Stimulated activated CD4-positive, alpha-beta T cell treated with anti-CD3 and anti-CD28 coated beads, Interleukin-4, amount 100 ng/mL, for 4 hours (primary cell): ENCODE measurements at places on chromosomes 1 and 21.
A peak's percentile ranks its signal among the peaks of the same experiment; 100 is the strongest.

- DNase-seq, result no peak
Observed at GRCh38 chr1:205545001-205545919, 40.8 kb downstream of the CDK18 start.

GRCh38 chr1:202272103-202272845, 69.5 kb downstream of the UBE2T start:
- no peak for DNase-seq

- no peak for DNase-seq
Observed at GRCh38 chr1:184010788-184011187, 26.7 kb downstream of the COLGALT2 start.

- no peak for DNase-seq
Observed at GRCh38 chr1:245377854-245378253, 223.1 kb downstream of the KIF26B start.

GRCh38 chr1:156220226-156220625, 7.4 kb downstream of the PMF1 start:
- no peak for DNase-seq

DNA sequence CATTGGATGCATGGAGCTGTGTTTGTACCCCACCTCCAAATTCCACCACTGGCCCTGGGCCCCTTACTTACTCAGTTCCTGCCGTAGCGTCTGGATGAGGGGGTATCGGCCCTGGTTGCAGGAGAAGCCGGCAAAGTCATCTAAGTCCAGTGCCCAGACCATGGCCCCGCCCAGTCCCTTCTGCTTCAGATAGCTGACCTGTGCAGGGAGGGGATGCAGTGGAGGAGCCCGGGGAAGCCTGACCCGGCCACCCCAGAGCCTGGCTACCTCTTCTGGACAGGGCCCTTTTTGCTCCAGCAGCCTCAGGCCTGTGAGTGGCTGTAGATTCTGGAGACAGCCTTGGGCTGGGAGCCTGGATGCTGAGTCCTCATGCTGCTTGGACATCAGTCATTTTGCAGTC, 11.8 kb downstream of the CHIT1 start:
- no peak for DNase-seq

DNA sequence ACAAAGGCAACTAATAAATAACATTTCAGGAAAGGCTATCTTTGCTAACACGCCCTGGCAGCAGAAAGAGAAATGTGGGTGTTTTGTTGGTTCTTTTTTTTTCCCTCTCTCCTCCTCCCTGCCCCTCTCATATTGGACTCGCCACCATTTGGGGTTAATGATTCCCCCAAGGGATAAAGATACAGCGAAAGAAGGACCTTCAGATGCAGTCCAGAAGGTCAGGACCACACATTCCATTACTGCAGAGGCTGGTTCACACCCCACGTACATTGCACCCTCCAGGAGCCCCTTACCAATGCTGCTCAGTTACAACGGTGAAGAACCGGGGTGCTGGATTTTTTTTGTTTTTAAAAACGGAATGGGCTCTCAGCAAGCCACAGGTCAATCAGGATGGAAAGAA, 156.9 kb upstream of the TIAM1 start:
- DNase-seq, result no peak

DNA sequence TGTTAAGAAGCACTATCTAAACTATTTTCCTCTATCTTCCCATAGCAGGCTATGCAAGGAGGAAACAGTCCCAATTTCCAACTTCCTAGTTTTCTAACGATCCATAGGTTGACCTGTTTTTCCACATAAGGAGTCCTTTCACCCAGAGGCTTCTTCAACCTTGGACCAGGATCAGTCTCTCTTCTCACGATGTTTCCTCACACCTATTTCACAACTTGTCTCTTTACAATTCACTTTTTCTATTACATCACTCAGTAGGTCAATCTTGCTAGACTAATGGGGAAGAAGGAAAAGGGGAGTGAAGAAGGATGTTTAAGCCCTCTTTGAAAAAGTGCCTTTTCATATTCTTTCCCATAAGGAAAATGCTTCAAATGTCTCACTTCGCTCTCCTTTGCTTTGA, 15.9 kb downstream of the PALMD start:
- no peak for DNase-seq

DNA sequence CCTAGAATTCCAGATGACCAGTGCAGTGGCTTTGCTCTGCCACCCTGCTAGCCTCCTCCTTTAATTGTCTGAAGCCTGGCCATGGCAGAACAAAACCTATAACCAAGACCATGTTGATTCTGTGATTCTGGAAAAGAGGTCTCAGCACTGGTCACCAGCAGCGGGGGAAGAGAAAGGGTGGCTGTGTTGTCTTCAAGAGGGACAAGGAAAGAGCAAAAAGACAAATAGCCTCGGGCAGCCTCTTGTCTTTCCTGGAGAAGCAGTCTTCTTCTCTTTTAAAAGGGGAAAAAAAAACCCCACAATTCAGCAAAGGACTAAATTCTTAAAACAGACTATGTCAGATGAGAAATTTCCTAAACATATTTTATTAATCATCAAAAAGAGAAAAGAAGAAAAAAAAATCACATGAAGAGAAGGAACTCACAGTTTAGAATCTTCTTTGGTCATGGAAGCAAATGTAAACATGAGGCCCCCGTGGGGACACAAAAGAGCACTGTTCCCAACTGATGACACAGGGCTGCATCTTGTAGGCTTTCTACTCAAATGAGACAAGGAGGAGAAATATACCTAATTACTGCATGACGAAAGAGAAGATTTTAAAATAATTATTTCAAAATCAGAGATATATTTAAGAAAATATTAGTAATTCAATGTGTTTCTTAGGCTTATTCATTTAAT, 36.3 kb upstream of the RAP1GAP start:
- no peak for DNase-seq

DNA sequence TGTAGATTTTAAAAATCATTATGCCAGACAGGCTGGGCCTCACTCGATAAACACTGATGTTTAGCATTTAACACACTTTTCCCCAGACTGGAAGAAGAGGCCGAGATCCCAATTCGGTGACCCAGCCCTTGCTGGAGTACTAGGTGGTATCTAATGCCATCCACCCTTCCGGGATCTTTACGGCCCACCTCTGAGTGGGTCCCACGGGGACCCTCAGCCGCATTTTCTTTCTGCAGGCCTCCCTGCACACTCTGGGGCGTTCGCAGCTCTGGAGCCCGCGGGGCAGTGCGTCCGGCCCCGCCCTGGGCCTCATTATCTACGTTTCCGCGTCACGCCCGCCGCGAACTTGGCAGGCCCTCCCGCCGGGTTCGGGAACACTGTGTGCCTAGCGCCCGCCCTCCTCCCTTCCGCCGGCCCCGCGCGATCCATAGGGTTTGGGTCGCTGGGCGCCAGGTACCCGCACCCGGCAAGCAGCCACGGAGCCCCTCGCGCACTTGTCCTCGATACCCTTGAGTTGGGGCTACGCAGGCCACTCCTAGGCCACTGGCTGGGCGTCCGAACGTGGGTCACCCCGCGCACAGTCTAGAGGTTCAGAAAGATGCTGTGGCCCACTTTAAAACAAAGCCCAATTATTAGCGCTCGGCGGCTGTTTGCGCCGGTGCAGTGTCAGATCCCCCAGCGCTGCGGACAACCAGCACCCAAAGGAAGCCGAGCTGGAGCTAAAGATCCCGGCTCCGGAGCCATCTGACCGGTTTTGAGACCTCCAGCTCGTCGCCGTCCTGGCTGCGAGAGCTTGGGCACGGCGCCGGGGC, 950 bp upstream of the EVA1C start:
- DNase-seq, result peak; percentile 66

GRCh38 chr1:17874231-17874630, 119.1 kb downstream of the ACTL8 start:
- DNase-seq, result no peak

DNA sequence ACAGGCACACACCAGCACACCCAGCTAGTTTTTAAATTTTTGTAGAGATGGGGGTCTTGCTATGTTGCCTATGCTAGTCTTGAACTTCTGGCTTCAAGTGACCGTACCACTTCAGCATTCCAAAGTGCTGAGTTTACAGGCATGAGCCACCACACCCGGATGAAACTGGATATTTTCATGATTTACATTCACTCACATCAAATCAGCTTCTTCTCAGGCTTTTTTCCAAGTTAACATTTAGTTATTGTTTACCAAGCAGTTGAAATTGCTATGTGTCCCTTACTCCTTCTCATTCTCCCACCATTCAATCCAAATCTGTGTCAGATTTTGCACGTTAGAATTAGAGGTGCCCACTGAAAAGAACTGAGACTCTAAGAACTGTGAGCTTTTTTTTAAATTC, 18.4 kb downstream of the RIT1 start:
- DNase-seq, result no peak

- DNase-seq, result peak; percentile 34
Observed at GRCh38 chr1:156963621-156964020, 43.2 kb downstream of the LRRC71 start.

GRCh38 chr1:235056937-235057336, 71.7 kb downstream of the TOMM20 start:
- DNase-seq, result no peak

- peak; percentile 3 for DNase-seq
Observed at GRCh38 chr1:235366286-235366685, 941 bp upstream of the TBCE start.

GRCh38 chr1:209023790-209024189, 559.7 kb upstream of the CAMK1G start:
- no peak for DNase-seq
